ENCODE measurements at places on chromosomes 3 and 15. TPM values are rescaled to one million over a fixed set of nuclear protein-coding genes. Genes with fewer than 3 reads are reported as not detected.

CLRN1 gene
- not detected for total RNA-seq

KIF23 gene
- 93.1 TPM for total RNA-seq

STRA6 gene
- not detected for total RNA-seq

RTF1 gene
- 40.4 TPM for total RNA-seq

TTLL13 gene
- 0.45 TPM for total RNA-seq

LDHAL6B gene
- total RNA-seq = not detected

DAZL gene
- not detected for total RNA-seq

ONECUT1 gene
- total RNA-seq = not detected

ZMYND10 gene
- 3.5 TPM for total RNA-seq

XRN1 gene
- total RNA-seq = 109 TPM

CSK gene
- 348 TPM for total RNA-seq

GOLGA6A gene
- total RNA-seq = not detected

COL7A1 gene
- 0.52 TPM for total RNA-seq
